Colonic mucosa (tissue), 4 donors: ENCODE measurements at places on chromosomes 2 and 18.

- DNase-seq, result no peak
Measured at GRCh38 chr2:16869711-16870110, 204.1 kb upstream of the CYRIA start.

DNA sequence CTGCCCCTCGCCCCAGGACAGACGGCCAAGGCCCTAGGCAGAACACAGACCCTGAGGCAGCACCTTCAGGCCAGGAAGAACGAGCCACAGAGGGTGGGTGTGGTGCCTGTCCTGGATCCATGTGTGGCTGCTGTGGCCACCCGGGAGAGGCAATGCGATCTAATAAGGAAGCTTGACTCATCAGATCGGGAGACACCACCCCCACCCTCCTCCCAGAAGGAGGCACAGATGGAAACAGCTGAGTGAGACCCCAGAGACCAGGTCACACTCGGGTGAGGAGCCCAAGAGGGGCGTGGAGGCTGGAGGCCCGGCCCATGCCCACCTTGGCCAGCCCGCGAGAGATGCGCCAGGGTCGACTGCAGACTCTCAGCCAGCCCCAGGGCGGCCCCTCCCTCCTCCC, 20.3 kb downstream of the KCNG2 start:
- no peak for DNase-seq

DNA sequence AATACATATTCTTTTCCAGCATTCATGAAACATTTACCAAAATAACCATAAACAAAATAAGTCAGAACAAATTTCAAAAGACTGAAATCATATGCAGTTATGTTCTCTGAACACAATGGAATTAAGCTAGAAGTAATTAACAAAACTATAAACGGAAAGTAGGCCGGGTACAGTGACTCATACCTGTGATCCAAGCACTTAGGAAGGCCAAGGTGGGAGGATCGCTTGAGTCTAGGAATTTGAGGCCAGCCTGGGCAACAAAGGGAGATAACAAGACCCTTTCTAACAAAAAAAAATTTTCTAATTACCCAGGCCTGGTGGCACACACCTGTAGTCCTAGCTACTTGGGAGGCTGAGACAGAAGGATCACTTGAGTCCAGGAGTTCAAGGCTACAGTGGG, 14.9 kb downstream of the ATAD2B start:
- DNase-seq, result no peak

DNA sequence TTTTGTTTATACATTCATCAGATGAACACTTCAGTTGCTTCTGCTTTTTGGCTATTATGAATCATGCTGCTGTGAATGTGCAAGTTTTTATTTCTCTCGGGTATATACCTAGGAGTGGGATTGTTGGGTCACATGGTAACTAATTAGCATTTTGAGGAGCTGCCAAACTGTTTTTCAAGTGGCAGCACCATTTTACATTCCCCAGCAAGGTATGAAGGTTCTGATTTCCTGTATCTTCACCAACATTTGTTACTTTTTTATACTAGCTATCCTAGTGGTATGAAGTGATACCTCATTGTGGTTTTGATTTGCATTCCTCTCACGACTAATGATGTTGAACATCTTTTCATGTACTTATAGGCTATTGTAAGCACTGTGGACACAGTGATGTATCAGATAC, 53.9 kb downstream of the DYNC1I2 start:
- DNase-seq, result no peak

GRCh38 chr2:71466301-71467179, 13.2 kb downstream of the DYSF start:
- DNase-seq, result no peak

- DNase-seq, result no peak
Measured at GRCh38 chr2:240219208-240219890, 78.9 kb upstream of the OTOS start.

DNA sequence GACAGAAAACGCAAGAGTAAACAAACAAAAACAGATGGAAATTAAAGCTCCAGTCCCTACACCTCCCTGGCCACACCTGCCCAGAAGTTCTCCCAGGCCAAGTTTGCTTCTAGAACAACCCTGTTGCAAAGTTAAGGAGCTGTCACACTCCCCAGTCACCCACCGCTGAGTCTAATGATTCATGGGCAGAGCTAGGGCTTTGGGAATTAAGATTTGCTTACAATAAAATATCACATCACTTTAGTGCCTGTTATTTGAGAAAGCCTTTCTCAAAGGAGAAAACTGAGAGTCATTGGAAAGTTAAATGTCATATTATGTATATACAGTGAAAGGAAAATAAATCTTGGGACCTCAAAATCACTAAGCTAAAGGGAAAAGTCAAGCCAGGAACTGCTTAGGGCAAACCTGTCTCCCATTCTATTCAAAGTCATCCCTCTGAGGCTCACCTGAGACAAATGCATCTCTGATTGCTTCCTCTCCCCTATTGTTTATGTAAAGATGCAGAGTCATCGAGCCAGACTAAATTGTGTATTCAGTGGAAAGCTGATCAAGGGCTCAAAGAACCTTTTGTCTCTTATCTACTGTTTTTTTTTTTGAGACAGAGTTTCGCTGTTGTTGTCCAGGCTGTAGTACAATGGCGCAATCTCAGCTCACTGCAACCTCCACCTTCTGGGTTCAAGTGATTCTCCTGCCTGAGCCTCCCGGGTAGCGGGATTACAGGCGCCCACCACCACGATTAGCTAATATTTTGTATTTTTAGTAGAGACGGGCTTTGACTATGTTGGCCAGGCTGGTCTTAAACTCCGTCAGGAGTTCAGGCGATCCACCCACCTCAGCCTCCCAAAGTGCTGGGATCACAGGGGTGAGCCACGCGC, 2.8 kb downstream of the CRYGB start:
- no peak for DNase-seq

GRCh38 chr2:237968048-237968862, 1.4 kb downstream of the UBE2F start:
- DNase-seq, result peak; percentile 60

DNA sequence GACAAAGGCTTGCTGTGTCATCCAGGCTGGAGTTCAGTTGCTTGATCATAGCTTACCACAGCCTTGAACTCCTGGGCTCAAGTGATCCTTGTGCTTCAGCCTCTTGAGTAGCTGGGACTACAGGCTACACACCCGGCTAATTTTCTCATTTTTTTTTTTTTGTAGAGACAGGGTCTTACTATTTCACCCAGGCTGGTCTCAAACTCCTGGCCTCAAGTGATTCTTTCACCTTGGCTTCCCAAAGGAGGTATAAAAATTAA, 178.0 kb downstream of the MTCL1 start:
- no peak for DNase-seq

DNA sequence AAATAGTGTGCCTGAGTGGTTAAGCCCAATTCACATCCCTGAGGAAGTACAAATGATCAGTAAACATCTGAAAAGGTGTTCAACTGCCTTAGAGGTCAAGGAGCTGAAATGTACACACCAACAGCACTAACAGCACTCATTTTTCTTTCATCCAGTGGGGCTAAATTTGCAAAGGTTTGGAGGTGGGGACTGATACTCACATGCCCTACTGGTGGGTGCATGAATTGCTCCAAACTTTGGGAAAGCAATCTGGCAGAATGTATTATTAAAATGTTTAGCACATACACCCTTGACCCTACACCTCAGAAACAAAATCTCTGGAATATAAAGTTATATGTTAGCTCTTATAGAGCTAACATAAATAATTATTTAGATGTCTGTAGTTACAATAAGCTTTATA, 19.0 kb upstream of the FAM178B start:
- no peak for DNase-seq

DNA sequence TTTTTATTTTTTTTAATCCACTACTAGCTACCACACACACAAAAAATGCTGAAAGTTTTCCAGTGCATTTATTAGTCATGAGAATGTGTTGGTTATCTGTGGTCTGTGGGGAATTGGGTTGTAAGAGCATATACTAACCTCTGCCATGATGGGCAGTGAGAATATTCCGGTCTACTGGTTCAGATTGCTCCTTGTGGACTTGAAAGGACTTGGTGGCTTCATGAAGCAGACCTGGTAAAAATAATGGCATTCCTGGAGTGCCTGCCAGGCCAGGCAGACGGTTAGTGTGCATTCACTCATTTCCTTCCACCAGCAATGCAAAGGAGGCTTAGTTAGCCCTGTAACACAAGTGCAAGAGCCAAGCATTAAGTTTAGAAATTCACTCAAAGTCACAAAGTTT, 150.8 kb downstream of the THSD7B start:
- no peak for DNase-seq
